Cerebellar cortex (tissue), 1 donor: ENCODE measurements at places on chromosomes 16 and 17.
A peak's percentile ranks its signal among the peaks of the same experiment; 100 is the strongest.

- DNase-seq, result peak; percentile 84
Measured at GRCh38 chr16:70428178-70428998, 10.5 kb downstream of the ST3GAL2 start.

DNA sequence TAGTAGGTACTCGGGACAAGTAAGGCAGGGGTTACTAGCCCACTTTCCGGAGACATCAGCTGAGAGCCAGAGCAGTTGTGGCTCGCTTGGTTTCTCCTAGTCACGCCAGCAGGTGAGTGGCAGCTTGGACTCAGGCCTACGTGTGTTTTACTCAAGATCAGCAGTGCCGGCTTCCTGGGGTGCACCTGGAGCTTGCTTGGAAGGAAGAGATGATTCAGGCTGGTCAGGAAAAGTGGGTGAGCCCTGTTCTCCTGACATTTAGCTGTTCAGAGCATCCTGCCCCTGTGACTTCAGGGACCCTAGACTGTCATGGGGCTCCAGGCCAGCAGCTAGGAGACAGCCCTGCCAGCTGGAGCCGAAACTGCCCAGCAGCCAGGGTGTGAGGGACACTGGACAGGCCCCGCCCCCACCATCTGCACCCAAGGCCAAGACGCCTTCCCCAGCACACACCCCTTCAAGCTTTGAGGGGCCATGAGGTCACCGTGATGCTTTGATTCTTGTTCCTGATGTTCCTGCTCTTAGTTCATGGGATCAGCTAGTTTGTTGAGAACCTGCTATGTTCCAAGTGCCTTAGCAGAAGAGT lies 238.0 kb upstream of the CIBAR2 start:
- no peak for DNase-seq

- DNase-seq, result no peak
Measured at GRCh38 chr16:15576960-15577958, 65.7 kb downstream of the MARF1 start.

DNA sequence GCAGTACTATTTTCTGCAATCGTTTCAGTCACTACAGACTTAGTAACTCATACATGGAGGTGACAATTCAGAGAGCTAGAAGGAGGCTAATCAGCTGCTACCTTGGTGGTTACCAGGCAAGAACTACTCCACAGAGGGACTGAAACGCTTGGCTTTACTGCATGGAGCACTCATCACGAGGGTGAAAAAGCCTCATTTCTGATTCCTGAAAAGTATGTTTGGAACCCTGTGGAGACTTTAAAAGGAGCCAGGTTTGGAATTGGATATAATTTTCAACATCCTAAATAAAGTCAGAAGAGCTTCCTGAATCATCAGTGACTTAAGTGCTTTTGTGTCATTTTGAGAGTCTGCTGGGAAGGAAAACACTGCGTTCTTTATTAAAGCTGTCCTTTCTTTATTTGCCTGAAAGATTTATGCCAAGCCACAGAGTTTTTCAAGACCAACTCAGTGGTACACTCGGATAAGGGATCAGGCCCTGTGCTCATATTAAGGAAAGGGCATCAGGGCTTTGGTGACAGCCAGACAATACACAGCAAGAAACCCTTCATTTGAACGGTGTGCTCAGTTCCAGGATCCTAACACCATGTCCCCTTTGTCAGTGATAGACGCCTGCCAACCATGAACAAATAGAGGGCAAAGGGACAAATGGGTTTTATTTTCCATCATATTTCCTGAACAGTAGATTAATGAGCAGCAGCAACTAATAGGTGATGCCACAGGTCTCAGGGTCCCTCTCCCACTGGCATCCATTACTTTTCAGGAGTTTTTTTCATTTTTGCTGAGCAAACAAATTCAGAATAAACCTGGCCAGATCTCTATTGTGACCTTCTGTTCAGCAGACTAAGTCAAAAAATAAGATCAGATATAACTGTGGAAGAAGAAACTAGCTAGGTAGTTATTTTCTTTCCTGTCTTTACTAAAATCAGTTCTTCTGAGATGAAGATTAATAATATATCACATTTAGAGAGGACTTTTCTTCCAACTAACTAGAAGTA lies 80.5 kb upstream of the CLEC18B start:
- peak; percentile 21 for DNase-seq

- no peak for DNase-seq
Measured at GRCh38 chr17:3017936-3018335, 45.5 kb downstream of the OR1D5 start.

- DNase-seq, result no peak
Measured at GRCh38 chr17:78252701-78253635, 21.5 kb downstream of the TMEM235 start.

DNA sequence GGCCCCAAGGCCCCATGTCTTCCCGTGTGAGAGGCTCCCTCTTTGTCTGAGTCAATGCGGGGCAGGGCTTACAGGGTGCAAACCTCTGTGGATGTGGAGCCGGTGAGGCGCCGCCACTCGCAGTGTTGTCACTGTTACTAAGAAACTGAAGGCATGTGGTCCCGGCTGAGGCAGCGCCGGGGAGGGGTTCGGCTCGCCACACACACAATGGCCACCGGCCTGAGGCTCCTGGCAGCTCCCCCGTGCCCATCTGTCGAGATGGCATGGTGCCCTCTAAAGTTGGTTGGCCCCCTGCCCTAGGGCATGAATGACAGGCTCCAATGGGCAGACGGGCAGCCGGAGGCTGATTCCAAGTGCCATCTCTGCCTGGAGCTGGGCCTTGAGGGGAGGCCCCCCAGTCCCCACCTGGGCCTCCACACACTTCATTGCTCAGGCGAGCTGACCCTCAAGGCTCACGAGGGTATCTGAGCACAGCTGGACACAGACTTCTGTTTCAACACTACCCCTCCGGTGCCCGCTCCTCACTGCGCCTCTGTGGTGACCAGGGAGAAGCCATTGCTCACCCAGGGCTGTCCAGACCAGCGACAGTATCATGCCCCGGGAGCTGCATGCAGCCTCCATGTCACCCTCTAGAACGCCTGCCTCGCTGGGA lies 137.2 kb downstream of the C16orf78 start:
- peak; percentile 17 for DNase-seq

- no peak for DNase-seq
Measured at GRCh38 chr17:82047914-82048570, 3.6 kb downstream of the RFNG start.

DNA sequence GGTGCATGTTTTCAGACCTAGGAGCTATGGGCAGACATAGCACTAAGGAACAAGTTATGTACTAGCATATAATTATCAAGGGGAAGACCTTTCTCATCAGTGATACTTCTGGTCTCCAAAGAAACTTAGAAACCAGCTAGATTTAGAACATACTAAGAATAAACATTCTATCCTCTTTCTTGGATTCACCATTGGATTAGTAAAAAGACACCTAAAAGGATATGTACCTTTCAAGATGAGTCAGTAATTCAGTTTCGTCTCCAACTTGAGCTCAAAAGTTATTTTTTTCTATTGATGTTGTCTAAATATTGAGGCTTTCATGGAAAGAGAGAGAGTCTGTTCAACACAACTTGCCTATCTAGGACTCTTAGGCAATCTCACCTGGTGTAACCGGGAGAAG lies 13.2 kb downstream of the ZNF821 start:
- no peak for DNase-seq
